ENCODE measurements at places on chromosomes 4 and X.
A peak's percentile ranks its signal among the peaks of the same experiment; 100 is the strongest.

- no peak for ATAC-seq
Measured at GRCh38 chr4:15188605-15189539, 186.6 kb downstream of the CPEB2 start.

- no peak for ATAC-seq
Measured at GRCh38 chr4:172143605-172144314, 330.6 kb downstream of the GALNTL6 start.

DNA sequence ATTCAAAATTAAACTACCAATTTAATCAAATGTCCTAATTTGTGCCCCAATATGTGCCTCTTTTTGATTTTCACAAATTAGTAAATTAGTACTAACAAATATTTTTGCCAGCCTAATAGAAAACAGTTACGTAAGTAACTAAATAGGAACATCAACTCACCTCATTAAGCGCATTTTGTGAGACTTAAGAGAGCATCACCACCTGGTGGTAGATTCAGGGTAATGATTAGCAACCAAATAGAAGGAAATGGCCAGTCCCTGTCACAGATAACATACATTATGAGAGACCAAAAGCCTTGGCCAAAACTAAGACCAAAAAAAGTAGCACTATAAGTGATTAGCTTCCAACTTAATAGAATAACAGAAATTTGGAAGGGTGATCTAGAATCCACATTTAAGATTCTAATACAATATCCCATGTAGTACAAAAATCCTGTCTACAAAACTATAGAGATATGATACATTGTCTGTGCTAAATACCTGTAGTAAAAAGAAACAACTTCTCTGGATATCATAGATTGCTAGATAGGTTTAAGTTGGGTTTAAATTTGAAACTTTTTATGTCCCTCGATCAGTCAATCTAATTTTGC, 46.7 kb downstream of the C4orf46 start:
- ATAC-seq, result peak; percentile 50

DNA sequence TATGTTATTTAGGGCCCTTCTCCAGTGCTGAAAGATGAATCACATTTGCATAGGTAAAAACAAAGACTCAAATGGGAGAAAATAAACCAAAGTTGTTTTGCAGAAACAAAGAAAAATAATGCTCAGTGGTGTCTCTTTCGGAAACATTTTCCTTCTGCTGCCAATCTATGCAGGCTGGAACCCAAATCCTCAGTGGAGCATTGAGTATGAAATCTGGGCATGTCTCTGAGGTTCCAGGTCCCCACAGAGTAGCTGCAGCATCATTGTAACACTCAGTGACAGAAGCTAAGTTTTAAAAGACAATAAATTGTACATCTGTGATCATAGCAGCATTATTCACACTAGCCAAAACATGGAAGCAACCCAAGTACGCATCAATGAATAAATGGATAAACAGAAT, 303.6 kb downstream of the FBXW7 start:
- no peak for ATAC-seq

- ATAC-seq, result no peak
Measured at GRCh38 chr4:53994382-53995102, 69.9 kb downstream of the CHIC2 start.

DNA sequence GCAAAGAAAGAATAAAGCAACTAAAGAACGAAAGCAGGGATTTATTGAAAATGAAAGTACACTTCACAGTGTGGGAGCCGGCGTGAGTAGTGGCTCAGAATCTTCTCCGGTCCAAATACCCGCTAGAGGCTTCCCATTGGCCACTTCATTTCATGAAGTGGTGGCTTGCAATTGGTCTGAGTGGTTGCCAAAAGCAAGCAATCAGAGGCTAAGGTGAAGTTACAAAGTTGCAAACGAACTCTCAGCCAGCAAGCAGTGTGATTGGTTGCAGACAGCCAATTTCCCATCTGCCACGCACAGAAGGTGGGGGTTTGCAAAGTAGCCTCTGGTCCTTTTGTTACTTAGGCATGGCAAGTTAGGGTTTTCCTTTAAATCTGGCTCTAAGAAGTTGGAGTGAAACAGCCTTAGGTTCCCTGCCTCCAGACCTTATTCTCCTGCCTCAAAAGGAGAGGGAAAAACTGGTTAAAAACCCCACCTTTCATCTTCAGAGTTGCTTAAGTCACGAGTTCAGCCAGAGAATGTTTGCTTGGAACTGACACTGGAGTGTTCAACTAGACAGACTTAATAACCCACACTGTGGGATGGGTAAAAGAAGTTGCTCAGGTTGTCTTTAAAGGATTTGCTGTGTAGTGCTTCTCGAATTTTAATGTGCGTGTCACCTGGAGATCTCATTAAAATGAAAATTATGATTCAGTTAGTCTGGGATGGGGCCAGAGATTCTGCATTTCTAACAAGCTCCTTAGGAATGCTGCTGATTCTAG, 6.9 kb upstream of the CLOCK start:
- peak; percentile 77 for ATAC-seq

- ATAC-seq, result no peak
Measured at GRCh38 chrX:131845201-131845600, 177.9 kb upstream of the STK26 start.

DNA sequence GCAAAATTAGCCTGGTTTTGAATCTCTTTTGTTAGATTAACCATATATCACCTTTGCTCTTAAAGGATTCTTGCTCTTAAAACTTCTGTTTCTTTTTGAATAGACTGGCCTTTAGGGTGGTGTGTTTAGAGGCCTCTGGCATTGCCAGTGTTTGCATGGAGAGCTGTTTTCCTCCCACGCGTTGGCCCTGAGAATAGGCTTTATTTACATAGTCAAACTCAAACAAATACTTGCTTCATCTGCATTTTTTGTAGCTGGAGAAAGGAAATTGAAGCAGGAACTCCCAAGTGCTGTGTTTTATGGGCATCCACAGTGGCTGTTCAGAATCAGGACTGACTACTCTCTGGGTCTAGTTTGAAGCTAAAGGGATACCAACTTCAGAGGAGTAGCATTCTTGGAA, 2.7 kb downstream of the SHROOM2 start:
- ATAC-seq, result no peak

DNA sequence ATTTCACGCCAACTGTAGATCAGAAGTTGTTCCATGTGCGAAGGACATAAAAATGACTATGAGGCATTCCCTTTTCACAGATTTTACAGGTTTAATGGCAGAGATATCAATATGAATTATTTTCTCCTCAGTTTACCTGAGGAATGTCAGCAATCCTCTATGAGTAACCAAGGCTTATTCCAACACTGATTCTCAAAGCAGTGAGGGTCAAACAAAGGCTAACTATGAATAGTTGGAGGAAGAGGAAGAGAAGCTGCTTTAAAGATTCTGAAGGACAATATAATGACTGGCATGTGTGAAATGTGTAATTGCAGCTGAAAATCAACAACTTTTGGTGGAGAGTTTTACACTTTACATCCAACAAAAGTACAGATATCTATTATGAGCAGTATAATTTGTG, 29.1 kb downstream of the NAF1 start:
- ATAC-seq, result no peak

- no peak for ATAC-seq
Measured at GRCh38 chr4:11495291-11495690, 66.6 kb upstream of the HS3ST1 start.

GRCh38 chrX:30572004-30572403, 5.6 kb downstream of the TASL start:
- no peak for ATAC-seq

DNA sequence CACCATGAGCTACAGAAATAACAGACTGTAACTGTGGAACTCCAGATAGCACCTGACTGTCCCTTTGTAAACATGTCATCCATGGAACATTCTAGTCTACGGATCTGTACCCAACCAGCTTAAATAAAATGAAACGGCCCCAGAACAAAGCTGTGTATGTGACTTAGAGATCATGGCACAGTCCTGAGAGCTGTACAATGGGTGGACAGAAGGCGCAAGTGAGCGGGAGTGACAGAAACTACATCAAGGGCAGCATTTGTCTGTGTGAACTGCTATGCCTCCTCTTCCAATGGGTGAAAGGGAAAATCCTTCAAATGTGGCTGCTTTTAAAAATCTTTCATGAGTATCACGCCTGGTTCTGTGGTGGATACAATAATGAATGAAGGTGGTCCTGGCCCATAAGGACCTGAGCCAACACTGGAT, 72.5 kb downstream of the FAT1 start:
- no peak for ATAC-seq

GRCh38 chr4:148315049-148315448, 127.2 kb downstream of the NR3C2 start:
- ATAC-seq, result no peak

DNA sequence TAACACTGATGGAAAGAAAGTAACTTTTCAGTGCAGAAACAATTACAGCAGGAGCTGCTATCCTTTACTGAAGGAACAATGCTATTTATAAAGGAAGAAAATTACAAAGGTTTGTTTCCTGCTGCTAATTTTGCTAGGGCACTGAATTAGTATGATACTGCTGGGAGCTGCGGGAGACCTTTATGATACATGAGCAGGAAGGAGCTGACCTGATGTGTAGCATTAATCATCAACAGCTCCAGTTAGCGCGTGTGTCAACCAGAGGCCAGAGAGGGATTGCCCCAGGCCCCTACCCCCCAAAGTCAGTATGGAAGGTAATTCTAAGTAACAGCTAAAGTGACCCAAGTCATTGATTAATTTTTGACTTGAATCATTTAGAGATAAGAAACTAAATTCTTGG, 728.9 kb downstream of the PCDH18 start:
- no peak for ATAC-seq

DNA sequence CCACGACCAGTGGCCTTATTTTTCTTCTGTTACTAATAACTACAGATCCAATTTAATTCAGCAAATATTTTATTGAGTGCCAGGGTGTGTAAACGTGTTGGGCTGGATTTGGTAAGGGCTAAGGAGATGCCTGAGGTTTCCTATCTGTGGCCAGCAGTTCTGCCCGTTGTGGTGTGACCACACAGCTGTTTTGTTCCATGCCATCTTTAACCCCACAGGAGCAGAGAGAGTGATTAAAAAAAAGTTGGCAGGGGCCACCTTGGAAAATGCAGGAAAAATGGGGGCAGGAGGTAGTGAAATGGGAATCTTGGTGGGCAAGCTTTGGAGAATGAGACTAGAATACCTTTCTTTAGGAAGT, 1.1 kb downstream of the PLAC8 start:
- ATAC-seq, result no peak

DNA sequence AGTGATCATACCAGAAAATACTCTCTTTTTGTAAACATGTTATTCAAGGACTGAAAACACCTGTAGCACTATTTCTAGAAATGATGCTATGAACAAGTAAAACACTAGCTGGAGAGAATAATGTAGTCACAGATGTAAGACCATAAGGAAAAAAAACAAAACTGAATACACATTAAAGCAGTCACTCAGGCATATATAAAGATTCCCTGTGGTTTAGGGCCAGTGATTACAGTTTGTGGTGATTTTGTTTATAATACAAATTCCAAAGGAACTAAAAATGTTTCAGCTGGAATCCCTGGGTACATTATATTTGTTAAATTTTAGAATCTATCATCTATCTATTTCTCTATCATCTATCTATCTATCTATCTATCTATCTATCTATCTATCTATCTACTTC, 777.8 kb upstream of the FRG1 start:
- ATAC-seq, result no peak

DNA sequence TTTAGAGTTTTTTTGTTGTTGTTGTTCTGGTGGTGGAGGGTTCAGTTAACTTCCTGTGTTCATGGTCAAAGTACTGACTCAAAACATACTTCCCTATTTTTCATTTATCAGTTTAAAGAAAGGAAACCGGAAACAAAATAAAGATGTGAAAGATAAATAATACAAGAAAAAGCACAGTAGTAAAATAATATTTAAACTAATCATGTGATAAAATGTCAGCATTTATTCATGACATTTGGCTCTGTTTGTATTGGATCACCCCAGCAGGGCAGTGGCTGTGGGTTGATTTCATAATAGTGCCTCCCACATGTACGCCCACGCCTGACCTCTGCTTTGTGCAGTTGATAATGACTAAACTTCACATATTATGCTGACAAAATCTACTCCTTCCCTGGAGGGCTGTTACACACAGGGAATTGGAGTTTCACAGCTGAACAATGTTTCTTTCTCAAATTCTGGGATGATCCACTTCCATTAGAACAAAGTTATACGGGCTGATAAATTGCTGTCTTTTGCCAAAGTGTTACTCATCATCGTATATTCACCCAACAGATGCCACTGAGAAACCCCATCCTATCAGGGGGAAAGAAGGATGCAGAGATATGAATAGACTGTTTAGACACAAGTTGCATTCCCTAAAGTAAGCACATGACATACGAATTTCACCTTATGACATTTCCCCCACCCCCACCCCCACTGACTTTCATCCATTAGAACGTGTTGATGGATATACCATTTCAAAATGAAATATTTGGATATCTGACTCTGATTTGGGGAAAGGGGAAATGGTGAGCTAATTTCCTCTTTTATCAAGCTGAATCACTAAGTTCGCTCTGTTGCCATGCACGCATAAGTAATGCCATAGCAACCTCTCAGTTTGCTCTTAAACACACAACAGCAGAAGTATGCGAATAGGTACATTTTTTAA, 48.3 kb downstream of the AMELX start:
- ATAC-seq, result peak; percentile 87

GRCh38 chr4:186653969-186654368, 69.7 kb downstream of the FAT1 start:
- ATAC-seq, result no peak

DNA sequence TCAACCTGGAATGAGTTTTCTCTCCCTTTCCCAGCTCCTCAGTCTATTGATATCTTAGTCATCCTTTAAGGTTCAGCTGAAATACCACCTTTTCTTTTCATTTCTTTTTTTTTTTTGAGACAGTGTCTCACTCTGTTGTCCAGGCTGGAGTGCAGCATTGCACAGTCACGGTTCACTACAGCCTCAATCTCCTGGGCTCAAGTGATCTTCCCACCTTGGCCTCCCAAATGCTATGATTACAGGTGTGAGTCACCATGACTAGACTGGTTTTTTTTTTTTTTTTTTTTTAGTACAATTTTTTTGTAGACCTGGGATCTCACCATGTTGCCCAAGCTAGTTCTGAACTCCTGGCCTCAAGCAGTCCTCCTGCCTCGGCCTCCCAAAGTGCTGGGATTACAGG, 28.9 kb downstream of the AFF1 start:
- ATAC-seq, result no peak

GRCh38 chr4:181030961-181031360, 1212.2 kb upstream of the TENM3 start:
- no peak for ATAC-seq

DNA sequence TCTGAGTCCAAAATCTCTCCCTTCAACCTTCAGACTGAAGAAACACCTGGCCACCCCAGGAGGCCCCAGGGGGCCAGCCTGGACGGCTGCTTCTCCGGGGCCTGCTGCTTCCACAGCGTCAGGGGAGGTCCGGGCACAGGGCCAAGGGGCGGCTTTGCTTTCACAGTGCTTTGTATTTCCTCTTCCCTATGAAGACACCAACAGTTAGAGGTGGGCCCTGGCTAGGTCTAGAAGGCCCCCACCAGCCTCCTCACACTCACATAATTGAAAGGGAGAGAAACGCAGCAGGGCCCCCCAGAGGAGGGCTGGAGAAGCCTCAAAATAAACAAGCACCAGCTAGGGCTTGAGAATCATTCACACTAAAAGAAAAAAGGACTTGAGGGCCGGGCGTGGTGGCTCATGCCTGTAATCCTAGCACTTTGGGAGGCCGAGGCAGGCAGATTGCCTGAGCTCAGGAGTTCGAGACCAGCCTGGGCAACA, 17.8 kb downstream of the SCD5 start:
- peak; percentile 66 for ATAC-seq

Data from gastroesophageal sphincter (tissue), 4 donors.